ENCODE measurements at places on chromosomes 6 and 20. TPM values are rescaled to one million over a fixed set of nuclear protein-coding genes. Genes with fewer than 3 reads are reported as not detected.

The PRL gene
- 29.2 TPM for polyA plus RNA-seq

GRCh38 chr6:30740540-30740870 is 2.0 kb downstream of the FLOT1 start:
- DNase-seq, result no peak

- no peak for DNase-seq
Observed at GRCh38 chr20:30284281-30284905, 973.1 kb upstream of the DEFB115 start.

GRCh38 chr6:11243861-11244260 is 11.4 kb upstream of the NEDD9 start:
- no peak for DNase-seq

- DNase-seq, result no peak
Observed at GRCh38 chr6:97449444-97449966, 166.5 kb upstream of the MMS22L start.

DNA sequence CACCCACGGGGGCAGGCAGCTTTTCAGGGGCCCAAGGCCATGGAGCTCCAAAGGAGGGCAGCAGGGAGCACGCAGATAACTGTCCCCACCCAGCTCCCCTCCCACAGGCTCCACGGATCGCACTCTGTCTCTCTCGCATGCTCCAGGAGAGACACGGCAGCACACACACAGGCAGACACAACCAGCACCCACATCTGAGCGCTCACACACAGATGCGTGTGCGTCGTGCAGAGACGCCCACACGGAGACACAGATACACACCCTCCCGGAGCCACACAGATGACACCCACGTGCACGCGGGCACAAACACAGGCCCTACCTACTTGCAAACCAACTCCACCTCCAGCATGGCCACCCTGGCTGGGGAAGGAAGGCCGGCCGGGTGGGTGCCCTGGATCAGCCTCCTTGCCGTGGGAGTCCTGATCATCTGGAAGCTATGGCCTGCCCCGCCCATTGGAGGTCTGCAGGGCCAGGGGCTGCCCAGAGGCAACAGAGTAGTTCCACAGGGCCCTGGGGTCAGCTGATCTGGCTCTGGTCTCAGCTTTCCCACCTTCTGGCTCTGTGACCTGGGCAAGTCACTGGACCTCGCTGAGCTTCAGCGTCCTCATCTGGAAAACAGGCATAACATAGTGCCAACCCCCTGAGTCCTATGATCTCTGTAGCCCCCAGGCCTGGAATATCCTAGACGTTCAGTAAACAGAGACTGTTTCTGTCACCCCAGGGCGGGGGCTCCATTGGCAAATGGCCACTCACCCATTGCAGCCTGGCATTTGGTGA is 31.5 kb downstream of the AAR2 start:
- DNase-seq, result no peak

- DNase-seq, result no peak
Observed at GRCh38 chr6:25582101-25582500, 69.9 kb upstream of the SCGN start.

- DNase-seq, result no peak
Observed at GRCh38 chr6:127342946-127343808, at the start of gene ECHDC1. Gene ECHDC1 (minus strand): TSS chr6:127343609. CDS start chr6:127331028, 12,581 bp downstream.

- DNase-seq, result no peak
Observed at GRCh38 chr20:18048176-18048575, 9.5 kb downstream of the OVOL2 start.

GRCh38 chr20:50244352-50245149 is 53.9 kb downstream of the CEBPB start:
- DNase-seq, result no peak

Measured in GM12878 (cell line).